ENCODE measurements at places on chromosomes 4 and X. TPM values are rescaled to one million over a fixed set of nuclear protein-coding genes. Genes with fewer than 3 reads are reported as not detected.

DNA sequence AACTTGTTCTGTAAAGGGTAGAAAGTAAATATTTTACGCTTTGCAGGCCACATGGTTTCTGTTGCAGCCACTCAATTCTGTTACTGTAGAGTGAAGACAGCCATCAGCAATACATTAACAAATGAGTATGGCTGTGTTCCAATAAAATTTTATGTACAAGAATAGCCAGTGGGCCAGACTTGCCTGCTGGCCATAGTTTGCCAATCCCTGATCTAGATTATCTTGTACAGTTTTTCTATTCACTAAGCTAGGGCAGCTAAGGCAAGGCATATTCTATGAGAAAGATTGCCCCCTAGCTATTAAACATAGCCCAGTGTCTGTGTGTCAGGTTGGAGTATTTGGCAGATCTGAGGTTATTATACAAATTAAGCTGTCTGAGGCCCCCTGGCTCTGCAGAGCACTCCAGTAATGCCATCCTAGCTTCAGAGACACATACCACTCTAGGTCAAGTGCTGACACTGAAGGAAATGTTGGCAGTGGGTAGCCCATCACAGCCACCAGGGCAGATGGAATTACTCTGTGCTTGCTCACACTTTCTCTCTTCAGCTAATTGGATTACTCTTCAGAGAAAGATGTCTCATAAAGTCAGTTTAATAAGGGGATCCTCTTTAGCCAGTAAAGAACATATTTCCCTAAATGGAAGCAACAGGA is 40.7 kb downstream of the MTTP start:
- H3K4me1 ChIP-seq, result no peaks in the 10 kb centered on the region
- no peak overlapping the region for H3K27ac ChIP-seq
- H3K36me3 ChIP-seq, result no peaks in the 10 kb centered on the region
- no peak overlapping the region for H3K4me3 ChIP-seq

- peak; percentile 2 for DNase-seq
- H3K4me3 ChIP-seq, result peak overlapping the region; percentile 4
- H3K27ac ChIP-seq, result no peak overlapping the region
- peaks cover 33% of the 10 kb centered on the region for H3K4me1 ChIP-seq
Observed at GRCh38 chrX:42093756-42094155, 170.4 kb upstream of the CASK start.

DNA sequence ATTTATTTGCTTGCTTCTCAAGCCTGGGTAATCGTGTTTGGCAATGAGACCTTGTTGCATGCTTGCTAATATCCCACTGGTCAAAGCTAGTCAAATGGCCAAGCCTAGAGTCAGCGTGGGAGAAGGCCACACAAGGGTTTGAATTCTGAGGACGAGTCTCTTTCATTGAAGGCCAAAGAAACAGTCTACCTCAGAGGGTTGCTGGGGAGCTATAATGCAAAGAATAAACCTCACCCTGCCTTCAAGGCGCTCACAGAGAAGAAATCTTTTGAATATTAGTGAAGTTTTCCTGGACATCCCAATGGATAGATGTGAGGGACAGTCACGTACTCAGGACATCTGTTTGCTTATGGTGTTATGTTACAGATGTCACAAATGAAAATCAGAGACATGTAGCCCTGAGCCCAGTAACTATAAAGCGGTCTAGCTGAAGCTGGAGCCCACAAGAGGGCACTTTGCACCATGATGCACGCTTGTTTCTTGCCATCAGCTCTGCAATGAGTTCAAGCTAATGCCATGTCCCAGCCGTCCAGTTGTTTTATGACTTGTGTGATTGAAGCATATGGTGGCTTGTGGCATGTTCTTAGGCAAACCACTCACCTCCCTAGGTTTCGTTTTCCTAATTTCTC is 1.1 kb upstream of the TLR3 start:
- peak overlapping the region; percentile 70 for H3K4me3 ChIP-seq
- H3K27me3 ChIP-seq, result peaks cover 13% of the 10 kb centered on the region
- peak; percentile 31 for DNase-seq
- H3K4me1 ChIP-seq, result peaks cover 13% of the 10 kb centered on the region

GRCh38 chrX:71302461-71303213 is 1.1 kb downstream of the ITGB1BP2 start:
- peak overlapping the region; percentile 52 for H3K4me3 ChIP-seq
- peak overlapping the region; percentile 94 for H3K27ac ChIP-seq
- DNase-seq, result no peak
- peaks cover 13% of the 10 kb centered on the region for H3K27me3 ChIP-seq

GRCh38 chr4:793941-794621 is 31.8 kb downstream of the CPLX1 start:
- H3K4me1 ChIP-seq, result peaks cover 36% of the 10 kb centered on the region
- no peak for DNase-seq
- peaks cover 28% of the 10 kb centered on the region for H3K27me3 ChIP-seq

DNA sequence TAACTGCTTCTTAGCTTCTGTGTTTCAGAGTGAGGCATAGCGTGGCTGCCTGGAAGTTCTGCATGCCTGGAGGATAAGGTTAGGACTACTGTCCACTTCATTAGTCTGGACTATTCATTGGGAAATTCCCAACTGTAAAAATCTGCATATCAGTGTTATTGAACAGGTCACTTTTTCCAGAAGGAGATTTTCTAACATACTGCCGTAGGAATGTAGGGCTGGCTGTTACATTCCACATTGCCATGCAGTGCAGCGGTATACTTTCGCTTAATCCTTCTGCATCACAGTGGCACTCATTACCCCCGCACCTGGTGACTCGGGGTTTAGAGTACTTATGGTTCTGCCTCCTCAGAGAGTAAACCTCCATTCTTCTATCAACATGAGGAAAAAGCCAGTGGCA is 104.6 kb downstream of the NPFFR2 start:
- H3K4me3 ChIP-seq, result no peak overlapping the region
- no peaks in the 10 kb centered on the region for H3K27me3 ChIP-seq
- H3K36me3 ChIP-seq, result no peaks in the 10 kb centered on the region
- H3K4me1 ChIP-seq, result no peaks in the 10 kb centered on the region

- no peaks in the 10 kb centered on the region for H3K36me3 ChIP-seq
- peak within 1 kb of the TSS; percentile 81 for H3K4me3 ChIP-seq
- peak within 1 kb of the TSS; percentile 33 for H3K27ac ChIP-seq
Observed at GRCh38 chrX:2928583-2929434, at the start of gene ARSD. TSS of gene ARSD (minus strand) at chrX:2929339. CDS start at chrX:2929275, 64 bp downstream.

DNA sequence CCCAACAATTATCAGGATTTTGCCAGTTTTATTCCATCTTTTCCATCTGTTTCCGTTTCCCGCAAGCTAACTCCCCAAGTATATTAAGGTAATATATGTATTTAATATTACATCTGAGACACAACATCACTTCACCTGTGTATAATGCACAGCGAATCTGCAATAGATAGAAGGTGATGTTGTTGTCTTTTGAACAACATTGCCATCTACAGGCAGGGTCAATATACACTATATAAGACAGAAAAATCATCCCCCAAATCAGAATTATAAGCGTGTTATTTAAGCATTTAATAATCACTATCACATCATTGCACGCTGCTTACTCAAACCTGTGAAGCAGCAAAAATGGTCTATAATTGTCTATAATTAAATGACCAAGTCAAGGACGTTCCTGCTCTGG is 1115.5 kb downstream of the NLGN4X start:
- no peak for DNase-seq
- no peaks in the 10 kb centered on the region for H3K36me3 ChIP-seq
- no peak overlapping the region for H3K27ac ChIP-seq
- no peaks in the 10 kb centered on the region for H3K27me3 ChIP-seq

- DNase-seq, result no peak
- H3K36me3 ChIP-seq, result no peaks in the 10 kb centered on the region
- peaks cover 6% of the 10 kb centered on the region for H3K27me3 ChIP-seq
- H3K4me1 ChIP-seq, result no peaks in the 10 kb centered on the region
- H3K4me3 ChIP-seq, result no peak overlapping the region
- H3K27ac ChIP-seq, result no peak overlapping the region
Observed at GRCh38 chrX:111467896-111468295, 43.5 kb upstream of the SERTM2 start.

DNA sequence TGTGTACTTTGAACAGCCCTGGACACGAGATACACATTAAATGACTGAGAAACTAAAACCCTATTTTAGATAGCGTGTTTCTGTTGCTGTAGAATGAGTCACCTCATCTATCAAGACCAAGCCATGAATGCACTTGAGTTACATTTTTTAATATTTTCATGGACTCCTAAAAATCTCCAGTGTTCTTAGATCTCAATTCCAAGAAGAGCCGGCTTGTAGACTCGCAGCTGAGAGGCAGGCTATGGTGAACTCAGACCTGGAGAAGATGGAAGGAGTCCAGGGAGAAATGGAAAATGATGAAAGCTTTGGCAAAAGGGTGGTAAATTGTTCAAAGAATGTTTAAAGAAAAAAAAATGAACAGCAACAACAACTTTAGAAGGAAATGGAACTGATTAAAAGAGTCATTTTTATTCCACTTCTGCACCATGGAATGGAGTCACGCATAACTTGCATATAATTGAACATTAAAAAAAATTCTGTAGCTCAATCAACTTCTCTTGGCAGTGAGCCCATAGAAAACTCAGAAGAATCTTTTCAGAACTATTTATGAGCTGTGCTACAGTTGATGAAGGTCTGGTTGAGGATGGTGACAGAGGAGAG is 129.8 kb downstream of the MXRA5 start:
- no peak overlapping the region for H3K4me3 ChIP-seq
- H3K27ac ChIP-seq, result no peak overlapping the region
- no peaks in the 10 kb centered on the region for H3K4me1 ChIP-seq
- H3K36me3 ChIP-seq, result no peaks in the 10 kb centered on the region
- no peaks in the 10 kb centered on the region for H3K27me3 ChIP-seq

DNA sequence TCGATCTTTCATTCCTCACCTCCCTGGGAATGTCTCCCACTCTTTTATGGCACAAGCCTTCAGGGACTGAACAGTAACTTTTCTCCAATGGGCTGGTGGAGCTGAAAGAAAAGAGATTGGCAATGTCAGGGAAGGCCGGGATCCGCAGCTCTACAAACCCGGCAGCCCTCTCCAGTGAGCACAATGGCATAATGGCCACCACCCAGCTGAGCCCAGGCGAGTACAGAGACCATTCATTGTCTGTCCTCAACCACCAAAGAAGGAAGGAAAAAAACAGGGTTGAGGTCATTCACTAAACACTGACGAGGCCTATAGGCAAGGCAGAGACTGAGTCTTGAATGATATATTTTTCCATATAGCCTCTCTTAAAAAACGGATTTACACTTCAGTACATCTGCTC is 3.6 kb downstream of the GEMIN8 start:
- H3K4me1 ChIP-seq, result peaks cover 36% of the 10 kb centered on the region
- H3K27ac ChIP-seq, result no peak overlapping the region
- H3K4me3 ChIP-seq, result no peak overlapping the region
- H3K27me3 ChIP-seq, result no peaks in the 10 kb centered on the region
- peaks cover 7% of the 10 kb centered on the region for H3K36me3 ChIP-seq
- DNase-seq, result no peak

GRCh38 chrX:37854748-37855147 is 7.4 kb upstream of the DYNLT3 start:
- H3K27me3 ChIP-seq, result peaks cover 24% of the 10 kb centered on the region
- no peak overlapping the region for H3K4me3 ChIP-seq
- H3K27ac ChIP-seq, result no peak overlapping the region
- H3K4me1 ChIP-seq, result peaks cover 3% of the 10 kb centered on the region
- DNase-seq, result no peak

DNA sequence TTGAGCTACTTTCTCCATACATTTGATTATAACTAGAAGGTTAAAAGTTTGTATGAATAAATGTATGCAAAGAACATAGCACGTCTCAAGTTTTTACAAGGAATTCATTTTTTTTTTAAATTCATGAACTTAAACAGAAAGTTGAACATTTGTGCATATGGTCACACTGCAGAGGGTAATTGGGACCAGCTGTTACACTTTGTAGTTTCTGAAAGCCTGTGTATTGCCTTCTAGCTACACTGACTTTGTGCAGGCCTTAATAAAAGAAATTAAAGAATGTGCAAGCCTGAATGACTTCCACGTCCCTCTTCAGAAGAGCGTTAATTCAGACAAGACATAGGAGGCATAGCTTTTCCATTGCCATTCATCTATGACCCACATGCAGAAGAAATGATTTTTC is 153.1 kb upstream of the PCDH18 start:
- H3K4me1 ChIP-seq, result no peaks in the 10 kb centered on the region
- H3K36me3 ChIP-seq, result no peaks in the 10 kb centered on the region
- H3K4me3 ChIP-seq, result no peak overlapping the region
- no peak for DNase-seq

MAOB gene
- 0.10 TPM for total RNA-seq

CNKSR2 gene
- 7.6 TPM for total RNA-seq

FAM47A gene
- total RNA-seq, result not detected

MSANTD1 gene
- 2.5 TPM for total RNA-seq

MGAT4D gene
- not detected for total RNA-seq

DDIT4L gene
- 0.90 TPM for total RNA-seq

DCAF8L2 gene
- not detected for total RNA-seq
